ENCODE measurements at places on chromosomes 12 and 14.

- no peak for DNase-seq
Observed at GRCh38 chr12:125015680-125016310, 22.4 kb downstream of the BRI3BP start.

GRCh38 chr14:59510966-59511365 is 26.6 kb downstream of the JKAMP start:
- no peak for DNase-seq

GRCh38 chr12:31274520-31275300 is 51.2 kb downstream of the SINHCAF start:
- DNase-seq = no peak

- DNase-seq = no peak
Observed at GRCh38 chr12:19761463-19761862, 322.2 kb downstream of the AEBP2 start.

GRCh38 chr12:77510985-77511384 is 319.7 kb upstream of the NAV3 start:
- no peak for DNase-seq

DNA sequence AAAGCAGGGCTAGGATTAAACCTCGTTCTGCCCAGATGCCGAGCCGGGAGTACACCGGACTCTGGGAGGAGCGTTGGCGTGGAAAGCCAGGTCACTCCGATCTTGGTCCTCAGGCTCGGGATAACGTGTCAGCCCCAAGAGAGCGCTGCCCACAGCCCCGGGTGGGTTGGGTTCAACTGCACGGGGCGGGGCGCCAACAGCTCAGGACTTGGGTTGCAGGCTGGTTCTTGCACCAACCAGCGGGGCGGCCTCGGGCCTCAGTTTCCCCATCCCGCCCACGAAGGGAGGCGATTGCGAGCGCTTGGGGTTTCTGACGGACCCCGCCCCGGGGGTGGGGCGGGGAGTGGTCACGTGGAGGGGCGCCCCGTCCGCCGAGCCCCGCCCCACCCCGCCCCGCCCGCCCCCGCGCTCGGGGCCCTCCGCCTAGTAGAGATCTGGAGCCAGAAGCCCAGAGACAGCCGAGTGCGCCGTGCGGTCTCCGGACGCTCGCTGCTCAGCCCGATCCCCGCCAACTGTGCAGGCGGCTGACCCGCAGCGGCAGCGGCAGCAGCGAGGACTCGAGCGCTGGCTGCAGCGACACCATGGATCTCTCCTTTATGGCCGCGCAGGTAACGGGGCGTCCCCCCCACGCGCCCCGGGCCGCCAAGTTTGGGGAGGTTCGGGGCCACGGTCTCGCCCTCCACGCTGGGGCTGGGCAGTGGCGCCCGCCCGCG is at the start of gene C14orf132:
Gene C14orf132, plus strand, starts transcription at position 443 of the 713 bp plus-strand sequence. Its CDS starts 139 bp downstream, at position 582.
- no peak for DNase-seq

- DNase-seq = peak; percentile 75
Observed at GRCh38 chr12:98635657-98636323, 8.8 kb downstream of the IKBIP start.

DNA sequence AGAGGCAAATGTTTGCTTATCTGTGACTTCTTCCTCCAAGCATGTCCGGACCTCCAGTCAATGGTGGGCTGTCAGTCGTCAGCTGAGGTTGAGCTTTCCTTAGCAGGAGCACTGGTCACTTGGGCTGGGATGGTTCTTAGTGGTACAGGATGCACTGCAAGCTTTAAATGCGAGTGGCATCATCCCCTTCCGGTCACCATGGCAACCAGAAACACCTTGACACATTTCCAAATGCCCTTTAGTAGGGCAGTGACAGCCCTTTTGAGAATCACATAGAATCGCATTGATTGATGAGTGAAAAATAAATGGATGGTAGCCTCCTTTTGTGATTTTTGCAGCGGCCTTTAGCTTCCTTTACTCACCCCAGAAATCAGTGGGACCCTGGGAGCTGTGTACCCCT is 24.1 kb downstream of the NTF3 start:
- no peak for DNase-seq

DNA sequence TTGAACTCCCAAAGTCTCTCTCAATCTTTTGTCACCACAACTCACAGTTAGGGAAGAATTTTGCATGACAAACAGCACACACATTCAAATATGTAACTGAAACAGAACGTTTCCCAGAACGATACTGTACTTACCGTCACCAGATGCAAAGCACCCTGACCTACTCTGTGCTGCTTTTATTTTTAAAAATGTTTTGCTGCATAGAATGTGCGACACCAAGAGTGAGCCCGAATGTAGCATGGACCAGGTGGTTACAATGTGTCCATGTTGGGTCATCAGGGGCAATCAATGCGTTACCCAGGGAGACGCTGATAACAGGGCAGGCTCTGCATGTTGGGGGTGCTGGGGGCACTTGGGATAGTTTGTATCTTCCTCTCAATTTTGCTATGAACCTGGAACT is 14.6 kb upstream of the EIF5 start:
- DNase-seq = no peak

DNA sequence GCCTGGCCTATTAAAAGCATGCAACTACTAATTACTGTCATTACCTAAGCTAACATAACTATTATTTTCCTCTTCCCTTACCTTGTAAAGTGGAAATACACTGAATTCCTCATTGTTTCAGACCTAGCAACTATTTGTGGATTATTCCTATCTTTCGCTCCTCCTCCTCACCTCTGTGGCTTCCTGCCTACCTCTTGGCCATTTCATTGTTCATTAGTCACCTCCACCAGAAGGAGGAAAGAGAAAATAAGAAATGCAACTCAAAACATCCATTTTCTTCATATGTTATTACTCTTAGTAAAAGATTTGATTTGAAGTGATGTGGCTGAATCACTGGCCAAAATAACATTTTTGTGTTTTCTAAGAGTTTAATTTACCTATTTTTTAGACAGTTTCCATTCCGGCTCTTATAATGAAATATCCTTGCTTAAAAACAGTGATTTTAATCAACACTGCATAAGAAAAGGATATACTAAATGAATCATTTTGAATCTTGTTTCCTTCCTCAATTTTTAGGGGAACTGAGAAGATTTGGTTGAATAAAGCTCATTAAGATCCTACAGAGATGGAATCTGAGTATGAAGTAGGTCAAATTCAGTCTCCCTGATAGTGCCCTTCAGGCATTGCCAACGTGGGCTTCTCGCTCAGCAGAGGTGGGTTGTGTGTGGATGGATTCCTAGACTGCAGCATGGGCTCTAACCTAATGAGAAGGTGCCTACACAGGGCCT is 27.6 kb upstream of the ARHGAP5 start:
- DNase-seq = no peak

DNA sequence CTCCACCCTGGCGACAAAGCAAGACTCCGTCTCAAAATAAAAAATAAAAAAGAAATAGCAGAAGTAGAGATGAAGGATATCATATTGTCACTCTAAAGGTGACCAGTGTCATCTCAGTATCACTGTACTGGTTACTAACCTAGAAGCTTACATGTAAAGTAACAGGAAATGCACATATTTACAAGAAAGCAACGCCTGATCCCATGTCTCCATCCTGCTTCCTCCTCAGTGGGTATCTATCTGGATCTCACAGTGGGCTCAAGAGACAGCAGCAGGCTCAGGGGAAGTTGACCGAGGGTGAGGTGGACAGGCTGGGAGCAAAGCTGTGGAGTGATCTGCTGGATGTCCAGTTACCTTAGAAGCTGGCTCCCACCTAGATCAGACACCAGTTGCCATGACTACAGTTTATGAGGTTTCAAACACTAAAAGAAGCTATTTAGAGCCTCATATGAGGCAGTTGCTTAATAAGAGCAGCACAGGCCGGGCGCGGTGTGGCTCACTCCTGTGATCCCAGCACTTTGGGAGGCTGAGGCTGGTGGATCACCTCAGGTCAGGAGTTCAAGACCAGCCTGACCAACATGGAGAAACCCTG is 10.5 kb downstream of the MTRFR start:
- no peak for DNase-seq

GRCh38 chr12:97561619-97562290 is 99.2 kb downstream of the RMST start:
- DNase-seq = peak; percentile 76

DNA sequence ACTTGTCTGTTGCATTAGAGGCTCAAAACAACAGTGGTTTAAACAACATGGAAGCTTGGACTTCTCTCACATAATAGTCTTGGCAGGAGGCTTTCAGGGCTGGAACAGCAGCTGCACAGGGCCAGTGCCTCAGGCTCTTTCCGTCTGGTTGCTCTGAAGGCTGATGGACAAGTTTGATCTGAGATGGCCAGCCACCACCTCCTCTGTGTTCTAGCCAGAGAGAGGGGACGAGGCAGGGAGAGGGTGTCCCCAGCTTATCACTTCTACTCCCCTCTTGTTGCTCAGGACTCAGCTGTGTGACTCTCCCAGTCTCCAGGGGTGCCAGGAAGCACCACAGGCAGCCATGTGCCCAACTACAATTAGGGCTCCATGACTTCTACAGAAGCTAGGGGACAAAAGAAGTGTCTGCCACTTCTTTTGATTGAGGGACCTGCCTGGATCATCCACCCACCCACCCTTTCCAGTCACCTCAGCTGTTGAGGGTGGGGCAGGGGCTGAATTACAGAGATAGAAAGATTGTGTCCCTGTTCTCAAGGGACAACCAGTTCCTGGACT is 46.6 kb downstream of the SMIM41 start:
- DNase-seq = no peak

GRCh38 chr14:54047645-54048308 is 91.2 kb upstream of the BMP4 start:
- no peak for DNase-seq

- DNase-seq = no peak
Observed at GRCh38 chr12:111192647-111193046, 176.2 kb downstream of the PHETA1 start.

- no peak for DNase-seq
Observed at GRCh38 chr14:54226103-54226502, 170.7 kb upstream of the CDKN3 start.

- DNase-seq = no peak
Observed at GRCh38 chr12:81222846-81223592, 145.1 kb downstream of the ACSS3 start.

GRCh38 chr12:48973941-48974673 is 2.6 kb upstream of the WNT10B start:
- DNase-seq = no peak

DNA sequence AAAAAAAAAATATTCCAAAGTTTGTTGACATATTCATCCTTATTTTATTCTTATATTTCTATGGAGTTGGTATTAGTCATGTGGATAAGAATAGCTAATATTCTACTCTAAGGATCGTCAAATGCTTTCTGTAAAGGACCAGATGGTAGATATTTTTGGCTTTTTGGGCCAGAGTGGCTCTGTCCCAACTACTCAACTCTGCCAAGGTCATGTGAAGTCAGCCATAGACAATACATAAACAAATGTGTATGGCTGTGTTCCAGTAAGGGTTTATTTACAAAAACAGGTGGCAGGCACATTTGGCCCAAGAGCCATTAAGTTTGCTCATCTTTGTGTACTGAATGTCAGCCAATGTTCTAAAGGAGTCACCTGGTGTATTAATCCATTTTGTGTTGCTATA is 131.8 kb downstream of the TBX5 start:
- peak; percentile 87 for DNase-seq

DNA sequence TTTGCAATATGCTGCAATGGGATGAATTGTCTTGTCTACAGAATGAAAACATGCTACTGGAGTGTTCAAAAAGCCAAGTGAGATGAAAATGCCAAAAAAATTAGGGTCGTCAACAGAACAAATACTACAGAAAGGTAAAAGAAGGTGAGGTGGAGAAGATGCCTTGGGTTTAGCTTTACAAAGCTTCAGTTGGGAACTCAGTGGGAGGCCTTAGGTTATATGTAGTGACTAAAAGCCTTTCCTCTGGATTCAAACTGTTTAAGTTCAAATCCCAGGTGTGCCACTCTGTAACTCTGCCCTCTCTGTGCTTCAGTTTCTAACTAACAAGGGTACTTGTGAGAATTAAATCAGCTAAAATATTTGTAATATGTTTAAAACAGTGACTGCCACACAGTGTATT is 84.9 kb upstream of the PDE3A start:
- no peak for DNase-seq

- DNase-seq = no peak
Observed at GRCh38 chr12:45213107-45213506, 2.8 kb upstream of the ANO6 start.

- no peak for DNase-seq
Observed at GRCh38 chr12:89464974-89465592, 59.5 kb downstream of the GALNT4 start.

GRCh38 chr14:85528080-85528896 is 1.7 kb upstream of the FLRT2 start:
- no peak for DNase-seq

- no peak for DNase-seq
Observed at GRCh38 chr14:85142982-85143381, 387.0 kb upstream of the FLRT2 start.

DNA sequence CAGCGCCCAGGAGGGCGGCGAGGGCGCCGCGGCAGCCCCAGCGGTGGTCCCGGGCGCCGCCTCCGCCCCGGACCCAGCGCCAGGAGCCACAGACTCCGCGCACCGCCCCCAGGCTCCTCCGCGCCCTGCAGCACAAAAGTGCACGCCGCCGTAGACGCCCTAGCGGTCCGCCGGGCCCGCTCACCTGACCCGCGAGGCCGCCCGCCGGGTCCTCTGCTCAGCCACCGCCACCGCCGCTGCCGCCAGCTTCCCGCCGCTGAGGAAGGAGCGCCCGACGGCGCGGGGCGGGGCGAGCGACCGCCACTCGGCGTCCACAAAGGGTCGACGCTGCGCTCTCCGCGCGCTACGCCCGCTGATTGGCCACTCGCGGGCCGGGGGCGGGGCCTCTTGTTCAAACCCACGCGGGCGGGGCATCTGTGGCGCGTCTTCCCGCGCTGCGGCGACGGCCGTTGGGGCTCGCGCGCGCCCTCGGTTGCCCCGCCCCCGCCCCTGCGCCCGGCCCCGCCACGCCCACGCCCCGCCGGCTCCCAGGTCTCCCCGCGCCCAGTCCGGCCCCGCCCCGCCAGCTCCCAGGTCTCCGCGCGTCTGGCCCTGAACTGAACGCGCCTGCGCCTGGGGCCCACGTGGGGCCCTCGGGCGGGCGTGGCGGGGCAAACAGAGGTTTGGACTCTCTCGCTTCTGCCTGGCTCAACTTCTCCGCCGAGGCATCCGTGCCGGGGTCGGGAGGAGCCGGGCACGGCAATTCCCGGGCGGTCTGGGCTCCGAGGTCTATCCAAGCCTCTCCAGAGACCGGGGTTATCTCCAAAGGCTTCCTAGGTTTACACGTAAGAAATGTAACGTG is at the start of gene CDCA4:
Gene CDCA4, minus strand, starts transcription at position 269 of the 841 bp plus-strand sequence. CDS start 9,154 bp downstream, outside the sequence.
- peak; percentile 23 for DNase-seq

- DNase-seq = peak; percentile 82
Observed at GRCh38 chr14:43789458-43789857, 717.6 kb downstream of the FSCB start.

DNA sequence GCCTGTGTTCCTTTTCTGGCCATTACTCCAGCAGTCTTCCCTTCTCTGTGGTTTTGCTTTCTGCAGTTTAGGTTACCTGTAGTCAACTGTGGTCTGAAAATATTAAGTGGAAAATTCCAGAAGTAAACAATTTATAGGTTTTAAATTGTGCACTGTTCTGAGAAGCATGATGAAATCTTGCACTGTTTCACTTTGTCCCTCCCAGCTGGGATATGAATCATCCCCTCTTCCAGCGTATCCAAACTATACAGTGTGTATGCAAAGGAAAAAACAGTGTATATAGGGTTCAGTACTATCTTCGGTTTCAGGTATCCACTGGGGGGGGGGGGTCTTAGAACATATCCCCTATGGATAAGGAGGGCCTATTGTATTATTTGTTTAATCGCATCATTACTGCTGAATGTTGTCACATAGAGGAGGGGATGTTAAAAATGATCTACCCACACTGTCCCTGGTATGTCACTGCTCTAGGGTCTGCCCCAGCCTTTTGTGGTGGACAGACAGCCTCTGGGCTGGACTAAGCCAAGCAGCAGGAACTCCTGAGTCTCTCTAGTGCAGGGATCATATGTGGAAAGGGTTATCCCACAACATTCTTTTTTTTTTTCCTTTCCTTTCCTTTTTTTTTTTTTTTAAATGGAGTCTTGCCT is 109.1 kb upstream of the MAX start:
- no peak for DNase-seq

Data from NCI-H2029 treated with DMSO at 0.1 percent for 48 hours (cell line).